Liver (tissue), 10 donors: ENCODE measurements at places on chromosomes 4 and X. TPM values are rescaled to one million over a fixed set of nuclear protein-coding genes. Genes with fewer than 3 reads are reported as not detected.

- no peak overlapping the region for H3K27ac ChIP-seq
- no peaks in the 10 kb centered on the region for H3K4me1 ChIP-seq
- H3K27me3 ChIP-seq: no peaks in the 10 kb centered on the region
Measured at GRCh38 chrX:69179380-69179911, 14.2 kb upstream of the PJA1 start.

DNA sequence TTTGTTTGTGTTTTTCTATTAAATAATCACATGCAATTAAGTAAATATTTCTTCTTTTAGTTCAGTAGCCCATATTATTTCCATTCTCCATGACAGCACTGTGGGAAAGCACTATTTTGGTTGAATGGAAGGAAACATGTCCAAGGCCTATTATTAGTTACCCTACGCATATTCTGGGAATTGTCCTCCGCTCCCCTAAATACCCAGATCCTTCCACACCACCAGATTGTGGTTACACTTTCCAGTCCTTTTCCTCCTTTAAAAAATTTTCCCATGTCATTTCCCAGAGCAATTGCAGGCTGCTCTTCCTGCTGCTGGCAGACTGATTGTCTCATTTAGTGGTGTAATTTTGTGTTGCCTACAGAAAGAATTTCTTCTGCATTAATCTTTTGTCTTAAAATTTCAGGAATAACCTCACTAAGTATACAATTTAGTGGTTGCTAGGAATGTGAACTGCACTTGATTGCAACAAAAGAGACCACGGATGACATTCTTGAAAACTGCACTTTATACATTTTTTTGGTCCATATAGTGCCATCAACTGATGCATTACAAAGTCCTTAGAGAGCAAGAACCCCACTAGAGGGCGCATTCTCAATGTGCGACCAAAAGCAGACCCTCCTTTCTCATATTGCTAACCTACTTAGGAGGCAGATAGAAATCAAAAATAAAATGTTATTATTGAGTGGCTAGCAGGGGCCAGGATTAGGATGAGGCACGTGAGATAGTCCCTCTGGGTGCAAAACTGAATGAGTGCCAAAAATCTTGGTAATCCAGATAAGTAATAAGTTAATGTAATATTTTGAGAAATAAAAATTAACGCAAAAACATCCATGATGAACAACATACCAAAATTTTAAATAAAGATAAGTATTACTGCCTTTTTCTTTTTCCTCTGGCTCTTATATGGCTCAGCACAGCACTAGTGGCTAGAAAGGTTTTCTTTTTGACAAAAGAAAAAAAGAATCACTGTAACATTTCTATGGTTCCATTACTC lies 98.8 kb upstream of the IQCM start:
- no peak overlapping the region for H3K27ac ChIP-seq
- H3K4me3 ChIP-seq: no peak overlapping the region
- H3K36me3 ChIP-seq: no peaks in the 10 kb centered on the region
- DNase-seq: peak; percentile 40

TMSB15A gene
- 0.40 TPM for polyA plus RNA-seq

CPZ gene
- polyA plus RNA-seq: 1.6 TPM

SLC7A11 gene
- 0.42 TPM for polyA plus RNA-seq
